Stimulated activated CD4-positive, alpha-beta T cell treated with anti-CD3 and anti-CD28 coated beads, Interleukin-1b, Interleukin-23, amount 100 ng/mL, for 48 hours (primary cell): ENCODE measurements at places on chromosomes 12 and 14.
A peak's percentile ranks its signal among the peaks of the same experiment; 100 is the strongest.

DNA sequence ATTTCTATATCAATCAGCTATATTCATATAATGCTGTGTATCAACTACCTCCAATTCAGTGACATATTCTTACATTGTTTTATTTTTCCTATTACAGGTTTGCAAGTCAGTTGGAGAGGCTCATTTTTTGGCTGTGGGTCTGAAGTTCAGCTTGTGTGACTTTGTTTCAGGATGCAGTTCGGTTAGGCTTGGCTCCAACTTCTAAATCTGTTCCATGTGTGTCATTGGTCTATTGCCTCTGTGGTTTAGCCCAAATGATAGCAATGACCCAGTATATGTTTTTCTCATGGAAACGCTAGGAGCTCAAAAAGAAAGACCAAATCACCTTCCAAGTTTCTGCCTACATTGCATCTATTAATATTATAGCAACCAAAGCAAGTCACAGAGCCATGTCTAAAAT, 848.6 kb upstream of the LRFN5 start:
- DNase-seq: no peak

GRCh38 chr12:103881261-103881660, 40.2 kb upstream of the NT5DC3 start:
- no peak for DNase-seq

DNA sequence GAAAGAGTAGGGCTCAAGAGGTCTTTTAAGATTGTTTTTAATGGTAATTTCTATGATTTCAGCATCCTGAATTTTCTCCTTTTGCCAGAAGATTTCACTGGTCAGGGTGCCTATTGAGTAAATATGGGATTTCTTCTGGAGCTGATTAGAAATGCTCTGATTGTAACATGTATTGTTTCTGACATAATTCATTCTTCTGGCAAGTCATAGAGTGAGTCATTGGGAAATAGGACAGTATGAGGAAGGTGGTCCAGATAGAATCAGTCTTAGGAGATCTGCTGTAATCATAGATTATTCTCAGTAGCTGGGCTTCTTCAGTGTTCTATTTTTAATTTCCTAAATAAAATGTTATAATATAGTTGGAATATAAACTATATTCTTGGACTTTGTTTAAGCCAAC, 182.0 kb upstream of the NAV3 start:
- no peak for DNase-seq

DNA sequence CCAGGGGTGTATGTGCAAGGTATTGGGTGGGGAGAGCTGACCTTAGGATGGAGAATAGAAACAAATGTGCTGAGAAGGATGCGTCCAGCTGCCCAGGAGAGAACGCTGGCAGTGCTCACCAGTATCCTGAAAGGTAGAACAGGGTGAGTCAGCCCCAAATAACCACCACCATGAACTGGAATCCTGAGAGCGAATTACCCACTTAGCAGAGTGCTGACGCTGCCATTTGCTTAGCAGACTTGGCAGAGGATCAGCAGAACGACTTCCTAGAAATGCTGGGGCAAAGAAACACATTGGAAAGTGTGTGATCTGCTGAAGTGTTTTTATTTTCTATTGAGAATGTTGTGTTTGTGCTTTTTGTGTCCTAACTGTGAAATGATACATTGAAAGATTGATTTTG, 213.6 kb downstream of the ADGRD1 start:
- no peak for DNase-seq

GRCh38 chr12:85007836-85008235, 28.2 kb downstream of the TSPAN19 start:
- DNase-seq: no peak

- DNase-seq: peak; percentile 20
Measured at GRCh38 chr12:69688471-69689427, 10.4 kb downstream of the BEST3 start.

- no peak for DNase-seq
Measured at GRCh38 chr12:48069241-48069640, 36.6 kb downstream of the SENP1 start.

- no peak for DNase-seq
Measured at GRCh38 chr12:12946686-12947355, 5.1 kb downstream of the GPRC5D start.

- DNase-seq: no peak
Measured at GRCh38 chr14:21093018-21093417, 5.4 kb downstream of the ZNF219 start.

DNA sequence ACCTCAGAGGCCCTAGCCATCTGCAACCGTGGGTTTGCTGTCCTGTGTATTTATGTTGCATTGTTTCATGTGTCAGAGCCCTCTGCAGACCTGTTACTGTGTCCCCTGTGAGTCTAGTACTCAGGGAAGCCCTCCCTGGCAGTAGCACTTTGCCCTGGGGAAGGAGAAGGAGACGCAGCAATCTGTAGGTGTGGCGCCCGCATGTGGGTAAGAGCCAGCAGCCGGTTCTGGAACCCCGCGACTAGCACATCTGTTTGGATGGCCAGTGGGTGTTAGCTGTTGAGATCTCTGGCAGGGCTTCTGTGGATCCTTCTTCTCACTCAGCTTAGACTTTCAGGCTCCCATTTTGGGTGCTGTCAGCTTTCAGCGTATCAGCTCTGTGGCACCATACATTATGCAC, 57.0 kb downstream of the TECPR2 start:
- DNase-seq: no peak

DNA sequence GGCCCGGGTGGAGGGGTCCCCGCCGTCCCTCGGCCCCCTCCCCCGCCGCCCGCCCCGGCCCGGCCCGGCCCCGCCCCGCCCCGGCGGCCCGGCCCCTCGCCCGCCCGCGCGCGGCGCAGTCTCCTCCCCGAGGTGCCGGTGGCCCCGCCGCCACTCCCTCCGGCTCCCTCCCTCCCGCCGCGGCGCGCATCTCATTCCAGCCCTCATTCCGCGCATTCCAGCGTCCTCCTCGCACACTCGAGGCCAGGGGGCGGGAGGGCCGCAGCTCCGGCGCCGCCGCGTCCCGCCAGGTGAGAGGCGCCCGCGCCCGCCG, at the start of gene TEAD4:
Gene TEAD4, plus strand, starts transcription at position 206 of the 313 bp plus-strand sequence.
- peak; percentile 20 for DNase-seq

DNA sequence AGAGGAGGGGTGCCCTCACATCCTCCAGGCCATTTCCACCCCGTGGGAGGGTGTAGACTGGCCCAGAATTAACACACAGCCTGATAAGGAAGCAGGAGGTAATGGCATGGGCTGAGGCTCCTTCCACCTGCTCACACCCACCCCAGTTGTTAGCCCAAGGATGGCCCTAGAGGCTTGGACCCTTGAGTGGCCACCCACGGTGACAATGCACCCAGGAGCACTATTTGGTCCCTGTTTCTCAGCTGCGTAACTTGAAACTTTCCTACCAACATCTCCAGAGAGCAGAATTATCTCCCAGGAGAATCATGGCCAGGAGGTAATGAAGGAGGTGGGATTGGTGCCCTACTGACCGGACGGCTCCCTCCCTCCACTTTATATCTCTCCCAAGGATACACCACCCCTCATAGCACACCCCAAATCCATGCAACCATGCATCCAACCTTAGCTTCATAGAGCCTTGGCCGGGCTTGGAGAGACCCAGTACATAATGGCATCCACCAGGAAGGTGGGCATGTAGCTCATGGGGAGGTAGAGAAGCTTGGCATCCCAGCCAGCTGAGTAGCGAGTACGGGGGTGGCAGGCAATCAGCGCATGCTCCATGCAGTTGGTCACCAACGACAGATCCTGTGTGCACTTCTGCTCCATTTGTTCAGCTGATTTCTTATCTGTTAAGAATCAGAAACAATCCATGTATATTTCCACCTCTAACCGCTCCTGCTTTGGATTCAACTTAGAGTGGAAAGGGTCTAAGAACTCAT, 5.6 kb downstream of the RDH16 start:
- no peak for DNase-seq

DNA sequence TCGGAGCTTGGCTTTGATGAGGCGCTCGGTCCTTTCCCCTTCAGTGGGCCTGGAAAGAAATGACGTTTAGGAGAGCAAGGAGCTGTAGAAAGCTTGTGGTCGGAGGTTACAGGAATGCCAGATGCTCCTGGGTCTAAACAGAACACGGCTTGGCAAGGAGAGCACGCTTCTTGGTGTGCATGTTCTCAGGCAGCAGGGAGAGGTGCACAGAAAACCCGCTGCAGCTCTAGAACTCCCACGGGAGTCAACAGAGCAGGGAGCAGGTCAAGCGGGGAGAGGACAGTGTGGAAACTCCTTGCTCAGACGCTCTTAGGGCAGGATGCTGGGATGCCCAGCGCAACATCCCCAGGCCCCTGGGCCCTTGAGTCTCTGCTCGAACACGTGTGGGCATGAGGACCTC, 51.0 kb downstream of the SSH1 start:
- DNase-seq: no peak

DNA sequence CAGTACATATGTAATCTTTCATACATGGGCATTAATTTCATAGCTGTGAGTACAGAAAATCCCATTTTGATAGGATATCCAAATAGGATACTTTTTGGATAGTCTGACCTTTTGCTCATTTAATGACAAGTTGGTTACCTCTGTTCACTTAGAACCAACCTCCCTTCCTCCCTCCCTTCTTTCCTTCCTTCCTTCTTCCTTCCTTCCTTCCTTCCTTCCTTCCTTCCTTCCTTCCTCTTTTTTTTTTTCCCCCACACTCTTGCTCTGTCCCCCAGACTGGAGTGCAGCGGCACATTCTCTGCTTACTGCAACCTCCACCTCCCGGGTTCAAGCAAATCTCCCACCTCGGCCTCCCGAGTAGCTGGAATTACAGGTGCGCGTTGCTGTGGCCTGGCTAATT, 162.9 kb downstream of the FUT8 start:
- DNase-seq: no peak

- DNase-seq: no peak
Measured at GRCh38 chr14:30020687-30021086, 93.0 kb upstream of the PRKD1 start.

DNA sequence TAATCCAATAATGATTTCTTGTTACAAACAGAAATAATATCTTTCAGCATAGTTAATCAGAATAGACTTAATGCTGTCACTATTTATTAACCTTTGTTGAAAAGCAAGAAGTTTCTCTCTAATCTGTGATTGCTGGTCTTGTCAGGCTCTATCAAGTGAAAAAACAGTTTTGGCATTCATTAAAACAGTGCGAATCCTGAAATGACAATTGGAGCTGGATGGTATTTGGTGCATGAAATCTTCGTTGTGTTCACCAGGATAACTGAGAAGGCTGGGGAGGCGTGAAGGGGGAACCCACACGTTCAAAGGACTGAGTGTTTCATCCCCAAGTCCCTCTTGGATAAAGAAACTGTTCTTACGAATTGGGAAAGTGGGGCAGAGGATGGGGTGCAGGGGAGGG, 190.2 kb upstream of the MYL2 start:
- no peak for DNase-seq

GRCh38 chr12:48927261-48927660, 2.0 kb upstream of the FKBP11 start:
- no peak for DNase-seq

DNA sequence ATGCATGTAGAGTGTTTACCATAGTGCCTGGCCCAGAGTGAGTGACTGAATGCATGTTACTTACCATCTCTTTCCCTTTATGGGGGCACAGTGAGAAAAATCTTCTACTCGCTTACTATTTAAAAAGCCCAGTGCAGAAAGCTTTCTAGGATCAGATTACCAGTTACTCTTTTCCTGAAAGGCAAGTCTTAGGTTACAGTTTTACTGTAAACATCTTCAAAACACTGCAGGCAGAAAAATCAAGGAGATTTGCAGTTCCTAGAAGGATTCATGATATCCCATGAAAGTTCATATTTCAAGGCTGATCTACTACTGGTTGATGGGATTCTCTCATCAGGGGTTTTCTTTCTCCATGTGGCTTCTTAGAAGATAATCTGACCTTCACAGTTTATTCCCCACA, 29.3 kb upstream of the DAAM1 start:
- no peak for DNase-seq

DNA sequence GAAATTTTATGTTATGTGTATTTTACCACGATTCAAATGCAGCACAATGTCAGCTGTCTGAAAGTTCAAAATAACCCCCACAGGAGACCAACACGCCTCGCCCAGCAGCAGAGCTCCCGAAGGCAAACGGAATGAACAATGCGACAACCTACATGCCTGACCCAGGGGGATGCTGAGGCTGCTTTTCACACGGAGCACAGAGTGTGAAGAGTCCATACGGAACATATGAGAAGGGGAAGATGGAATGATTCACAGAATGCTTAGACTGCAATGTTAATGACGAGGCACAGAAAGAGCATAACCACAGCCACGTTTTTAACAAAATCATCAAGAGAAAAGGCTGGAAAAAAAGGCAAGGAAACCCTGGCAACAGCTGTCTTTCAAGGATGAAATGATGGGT, 22.6 kb downstream of the ZFYVE21 start:
- DNase-seq: no peak

- no peak for DNase-seq
Measured at GRCh38 chr12:7787574-7788293, 1.5 kb upstream of the NANOG start.

GRCh38 chr12:103547376-103547775, 39.7 kb upstream of the STAB2 start:
- DNase-seq: no peak

- no peak for DNase-seq
Measured at GRCh38 chr14:50023671-50024490, 92.5 kb downstream of the VCPKMT start.

GRCh38 chr12:54126696-54127537, 61.9 kb downstream of the SMUG1 start:
- no peak for DNase-seq

DNA sequence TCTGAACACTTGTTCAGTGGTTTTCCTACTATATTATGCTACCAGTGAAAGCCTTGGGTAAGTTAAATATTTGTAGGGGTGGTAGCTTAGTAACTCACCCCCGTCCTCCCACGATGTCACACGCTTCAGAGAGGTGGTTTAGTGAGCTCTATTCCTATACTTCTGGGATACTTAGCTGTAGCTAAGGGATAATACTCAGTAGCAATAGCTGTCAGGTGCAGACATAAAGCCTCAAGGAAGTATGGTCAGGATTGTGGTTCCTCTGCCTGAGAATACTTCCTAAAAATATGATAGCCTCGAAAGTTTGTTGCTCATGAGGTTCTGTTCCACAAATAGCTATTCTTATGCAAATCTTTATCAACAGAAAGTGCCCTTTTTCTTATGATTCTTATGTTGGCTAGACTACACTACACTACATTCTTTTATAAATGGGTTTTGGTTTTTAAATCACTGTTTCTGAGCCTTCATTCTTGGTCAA, 11.9 kb downstream of the DLST start:
- no peak for DNase-seq

- DNase-seq: no peak
Measured at GRCh38 chr12:30908722-30909348, 17.7 kb upstream of the TSPAN11 start.

GRCh38 chr14:33855672-33856071, 95.2 kb downstream of the EGLN3 start:
- no peak for DNase-seq

GRCh38 chr14:103862393-103862782, 15.0 kb upstream of the PPP1R13B start:
- DNase-seq: no peak

- DNase-seq: no peak
Measured at GRCh38 chr14:59334253-59334652, 130.9 kb downstream of the GPR135 start.

DNA sequence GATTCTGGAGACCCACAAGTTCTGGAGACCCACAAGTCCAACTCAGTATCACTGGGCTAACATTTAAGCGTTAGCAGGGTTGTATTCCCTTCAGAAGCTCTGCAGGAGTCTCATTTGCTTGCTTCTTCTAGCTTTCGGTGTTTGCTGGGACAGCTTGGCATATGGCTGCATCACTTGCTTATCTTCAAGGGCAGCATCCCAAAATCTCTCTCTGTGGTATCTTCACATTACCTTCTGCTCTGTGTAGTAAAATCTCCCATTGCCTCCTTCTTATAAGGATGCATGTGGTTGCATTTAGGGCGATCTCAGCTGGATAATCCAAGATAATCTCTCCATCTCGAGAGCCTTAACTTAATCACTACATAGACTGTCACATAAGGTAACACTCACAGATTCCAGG, 7.3 kb upstream of the CNTN1 start:
- DNase-seq: no peak
